ENCODE measurements at places on chromosomes 7 and 10.

GRCh38 chr7:15848362-15848761 lies 161.9 kb upstream of the MEOX2 start:
- no peak for DNase-seq

GRCh38 chr7:130461272-130461671 lies 20.5 kb upstream of the CEP41 start:
- DNase-seq = no peak

DNA sequence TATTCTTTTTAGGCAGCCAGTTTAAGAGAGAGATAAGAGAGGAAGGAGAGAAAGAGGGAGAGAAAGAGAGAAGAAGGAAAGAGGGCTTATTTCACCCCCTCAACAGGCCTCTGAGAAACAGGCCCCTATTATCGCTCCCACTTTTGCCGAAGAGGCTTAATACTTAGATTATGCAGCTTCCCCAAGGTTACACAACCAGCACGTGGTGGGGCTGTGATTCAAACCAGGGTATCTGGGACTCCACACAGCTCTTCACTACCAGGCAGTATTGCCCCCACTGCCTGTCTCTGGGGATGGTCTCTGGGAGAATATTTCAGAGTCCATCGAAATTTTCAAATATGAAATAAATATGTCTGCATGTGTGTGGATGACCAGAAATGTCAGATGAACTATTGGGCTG lies 3.0 kb downstream of the GIMAP1 start:
- no peak for DNase-seq

GRCh38 chr7:156493942-156494341 lies 146.6 kb upstream of the RNF32 start:
- no peak for DNase-seq

- DNase-seq = no peak
Measured at GRCh38 chr7:54906963-54907362, 111.9 kb upstream of the EGFR start.

DNA sequence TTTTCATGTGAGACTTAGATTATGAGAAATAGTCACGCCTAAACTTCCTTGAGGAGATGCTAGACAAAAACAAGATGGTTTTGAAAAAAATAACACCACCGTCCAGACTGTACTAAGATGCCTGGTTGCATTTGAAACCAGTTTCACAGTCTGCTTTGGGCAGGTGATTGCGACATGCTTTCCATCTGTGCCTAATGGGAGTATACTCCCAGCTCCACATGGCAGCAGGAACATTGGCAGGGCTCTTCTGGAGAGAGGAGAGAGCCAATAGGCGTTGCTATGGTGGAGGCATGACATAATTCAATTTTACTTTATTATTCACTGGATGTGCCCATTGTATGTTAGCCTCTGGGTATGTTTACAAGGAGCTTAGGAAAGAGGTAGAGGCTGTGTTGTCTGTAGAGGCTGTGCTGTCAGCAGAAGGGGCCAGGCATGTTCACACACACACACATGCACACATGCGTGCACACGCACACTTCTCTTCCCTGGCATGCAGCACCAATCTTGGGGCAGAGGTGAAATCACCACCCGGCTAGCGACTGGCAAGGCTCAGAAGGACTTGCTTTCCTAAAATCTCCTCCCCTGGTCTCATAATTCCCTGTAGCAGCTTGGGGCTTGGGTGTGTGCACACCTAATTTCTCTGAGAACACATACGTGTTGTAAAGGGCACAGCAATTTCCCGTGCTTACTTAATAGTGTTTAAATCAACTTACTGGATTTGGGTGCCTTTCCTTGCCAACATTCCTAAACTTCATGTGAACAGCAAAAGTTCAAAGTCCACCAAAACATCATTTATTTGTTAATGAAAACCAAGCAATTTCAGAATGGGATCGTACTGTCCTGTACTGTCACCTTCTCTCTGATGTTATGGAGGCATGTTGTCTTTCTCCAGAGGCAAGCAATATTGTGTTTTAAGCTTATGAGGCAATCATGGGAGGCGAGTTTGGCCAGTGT lies 162.1 kb downstream of the TCF7L2 start:
- no peak for DNase-seq

DNA sequence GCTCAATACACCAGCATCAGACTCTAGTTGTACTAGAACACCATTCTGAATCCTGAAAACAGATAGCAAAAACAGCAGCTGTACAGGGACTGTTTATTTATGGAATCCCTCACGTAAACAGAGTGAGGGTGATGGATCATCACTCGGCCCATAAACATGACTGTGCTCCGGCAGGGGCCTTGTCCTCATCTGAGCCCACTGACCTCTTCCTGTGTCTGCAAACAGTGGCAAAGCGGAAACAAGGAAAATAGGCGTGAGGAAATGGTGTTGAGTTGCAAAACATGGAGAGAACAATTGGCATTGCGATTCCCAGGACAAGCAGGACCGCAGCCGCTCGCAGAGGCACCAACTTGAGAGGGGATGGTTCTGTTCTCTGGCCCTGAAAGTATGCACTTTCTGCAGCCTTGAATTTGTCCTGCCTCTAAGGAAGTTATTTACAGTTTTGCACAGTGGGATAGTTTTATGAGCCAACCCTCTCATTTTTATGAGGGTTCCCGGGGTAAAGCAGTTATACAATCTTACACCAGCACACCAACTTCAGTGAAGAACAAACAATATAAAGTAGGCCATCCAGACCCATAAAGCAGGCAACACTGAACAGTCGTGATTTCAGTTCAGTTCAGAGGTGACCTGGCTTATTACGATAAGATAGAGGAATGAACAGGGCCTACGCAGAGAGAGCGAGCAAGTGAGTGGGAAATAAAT lies 248.0 kb upstream of the FZD8 start:
- no peak for DNase-seq

DNA sequence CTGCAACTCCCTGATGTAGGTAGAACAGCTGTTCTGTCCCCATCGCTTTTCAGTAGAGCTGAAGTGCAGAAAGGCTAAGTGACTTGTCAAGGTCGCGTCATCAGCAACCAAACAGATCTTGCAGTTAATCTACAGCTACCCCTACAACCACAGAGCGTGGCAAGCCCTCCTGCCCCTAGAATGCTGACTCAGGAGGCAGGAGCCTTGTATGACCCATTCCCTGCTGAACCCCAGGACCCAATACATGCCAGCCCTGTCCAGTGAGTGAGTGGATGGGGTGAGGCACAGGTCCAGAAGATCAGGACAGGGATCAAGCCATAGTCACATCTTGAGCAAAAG lies 26.6 kb upstream of the GJD4 start:
- DNase-seq = no peak

- no peak for DNase-seq
Measured at GRCh38 chr10:116237970-116238369, 35.0 kb downstream of the GFRA1 start.

- no peak for DNase-seq
Measured at GRCh38 chr7:83649701-83650100, 762 bp upstream of the SEMA3E start.

All from globus pallidus (tissue), 1 donor.